NCI-H524 (cell line): ENCODE measurements at places on chromosomes 13 and 19.

- peak; percentile 71 for DNase-seq
Observed at GRCh38 chr13:21176982-21177284, 475 bp downstream of the MRPL57 start.

DNA sequence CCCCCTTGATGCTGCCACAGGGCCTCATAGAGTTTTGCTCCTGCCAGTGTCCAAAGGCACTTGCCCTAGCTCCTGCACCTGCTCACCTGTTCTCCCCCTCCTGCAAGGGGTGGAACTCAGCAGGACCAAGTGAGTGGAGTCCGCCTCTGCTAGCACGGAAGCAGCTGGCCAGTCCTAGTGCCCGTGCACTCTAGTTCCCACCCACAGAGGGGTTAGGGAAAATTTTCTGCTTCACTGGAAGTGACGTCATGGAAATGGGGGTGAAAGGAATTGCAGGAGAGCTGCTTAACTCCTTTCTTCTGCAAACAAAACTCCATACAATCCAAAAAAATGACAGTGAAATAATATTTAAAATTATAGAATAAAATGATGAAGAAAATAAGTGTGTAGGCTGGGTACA, 609.7 kb upstream of the SLITRK1 start:
- no peak for DNase-seq

GRCh38 chr19:18588611-18589379, at the start of gene REX1BD:
TSS of gene REX1BD (plus strand) at chr19:18588798. CDS start at chr19:18588802, 4 bp downstream.
- peak; percentile 87 for DNase-seq

DNA sequence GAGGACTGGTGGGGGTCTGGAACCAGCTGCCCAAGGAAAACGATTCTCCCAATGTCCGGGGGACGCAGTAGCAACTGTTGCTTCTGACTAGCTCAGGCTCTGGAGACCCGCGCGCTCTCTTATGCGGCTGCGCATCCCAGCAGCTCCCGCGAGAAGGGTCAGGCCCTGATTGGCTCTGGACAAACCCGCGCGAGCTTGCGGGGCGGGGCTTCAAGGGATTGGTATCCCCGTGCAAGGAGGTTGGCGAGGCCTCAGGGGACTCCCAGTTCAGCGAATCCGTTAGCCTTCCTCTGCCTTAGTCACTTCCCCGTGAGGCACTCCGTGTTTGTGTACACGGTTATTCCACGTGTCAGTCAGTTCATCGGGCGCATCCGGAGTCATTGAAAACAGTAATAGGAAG, 20.2 kb downstream of the SIGLECL1 start:
- no peak for DNase-seq
